ENCODE measurements at places on chromosomes 5 and 9.
A peak's percentile ranks its signal among the peaks of the same experiment; 100 is the strongest.

- no peak for DNase-seq
These were observed 18.4 kb downstream of the AP3B1 start for GRCh38 chr5:78275998-78276543.

GRCh38 chr5:174555726-174556125 lies 168.7 kb upstream of the MSX2 start:
- DNase-seq: no peak

GRCh38 chr5:74145951-74146350 lies 494.6 kb downstream of the ENC1 start:
- no peak for DNase-seq

- no peak for DNase-seq
These were observed 16.2 kb upstream of the KIF2A start for GRCh38 chr5:62289813-62290212.

GRCh38 chr5:132102101-132102701 lies 28.6 kb downstream of the CSF2 start:
- DNase-seq: no peak

GRCh38 chr5:53766673-53767072 lies 206.2 kb downstream of the NDUFS4 start:
- DNase-seq: no peak

DNA sequence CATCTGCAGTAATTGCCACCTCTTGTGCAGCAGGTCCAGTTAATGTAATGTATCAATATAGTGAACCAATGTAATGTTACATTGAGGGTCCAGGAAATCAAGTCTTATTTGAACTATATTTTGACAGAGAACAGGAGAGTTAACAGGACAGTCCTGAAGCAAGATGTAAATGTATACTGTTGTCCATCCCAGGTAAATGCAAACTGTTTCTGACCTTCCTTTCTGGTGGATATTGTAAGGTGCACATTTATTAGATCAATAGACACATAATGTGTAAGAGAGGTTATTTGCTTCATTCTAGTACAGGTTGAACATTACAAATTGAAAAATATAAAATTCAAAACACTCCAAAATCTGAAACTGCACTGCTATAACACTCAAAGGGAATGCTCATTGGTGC lies 23.4 kb upstream of the FBXW11 start:
- DNase-seq: no peak

DNA sequence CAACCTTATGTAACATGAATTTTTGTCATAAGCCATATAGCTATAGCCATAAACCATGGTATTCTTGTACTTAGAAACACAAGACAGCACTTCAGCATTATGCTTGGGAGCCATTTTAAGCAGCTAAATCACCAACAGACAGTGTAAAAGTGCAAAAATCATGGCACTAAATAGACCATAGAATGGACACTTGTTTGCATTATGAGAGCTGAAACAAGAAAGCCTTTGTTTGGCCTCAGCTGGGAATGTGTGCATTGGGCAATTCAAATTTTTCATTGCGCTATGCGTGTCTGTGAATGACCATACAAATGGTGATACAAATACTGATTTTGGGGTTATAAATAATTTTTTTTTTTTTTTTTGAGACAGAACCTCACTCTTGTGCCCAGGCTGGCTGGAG lies 23.7 kb downstream of the KDM4C start:
- DNase-seq: peak; percentile 82

Measured in NCI-H69 (cell line).